Stimulated activated CD8-positive, alpha-beta memory T cell treated with anti-CD3 and anti-CD28 coated beads, Interleukin-15, amount 100 ng/mL, for 24 hours (primary cell): ENCODE measurements at places on chromosomes 5 and 9.

DNA sequence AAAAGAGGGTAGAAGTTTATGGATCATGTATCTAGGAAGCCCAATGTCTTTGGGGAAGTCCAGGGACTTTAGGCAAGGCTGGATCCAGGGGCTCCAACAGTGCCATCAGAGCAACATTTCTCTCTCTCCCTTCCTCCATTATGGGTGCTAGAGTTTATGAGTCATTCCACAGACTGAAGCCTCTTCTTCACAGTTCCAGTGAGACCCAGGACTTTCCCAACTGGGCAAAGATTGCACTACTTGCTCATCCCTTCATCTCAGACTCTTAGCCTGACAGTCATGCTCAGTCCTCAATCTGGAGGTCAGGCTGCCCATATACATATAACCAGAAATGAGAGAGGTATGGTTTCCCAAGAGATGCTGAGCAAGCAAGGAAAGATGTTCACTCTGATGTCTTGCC is 110.7 kb downstream of the FEM1C start:
- DNase-seq, result no peak

DNA sequence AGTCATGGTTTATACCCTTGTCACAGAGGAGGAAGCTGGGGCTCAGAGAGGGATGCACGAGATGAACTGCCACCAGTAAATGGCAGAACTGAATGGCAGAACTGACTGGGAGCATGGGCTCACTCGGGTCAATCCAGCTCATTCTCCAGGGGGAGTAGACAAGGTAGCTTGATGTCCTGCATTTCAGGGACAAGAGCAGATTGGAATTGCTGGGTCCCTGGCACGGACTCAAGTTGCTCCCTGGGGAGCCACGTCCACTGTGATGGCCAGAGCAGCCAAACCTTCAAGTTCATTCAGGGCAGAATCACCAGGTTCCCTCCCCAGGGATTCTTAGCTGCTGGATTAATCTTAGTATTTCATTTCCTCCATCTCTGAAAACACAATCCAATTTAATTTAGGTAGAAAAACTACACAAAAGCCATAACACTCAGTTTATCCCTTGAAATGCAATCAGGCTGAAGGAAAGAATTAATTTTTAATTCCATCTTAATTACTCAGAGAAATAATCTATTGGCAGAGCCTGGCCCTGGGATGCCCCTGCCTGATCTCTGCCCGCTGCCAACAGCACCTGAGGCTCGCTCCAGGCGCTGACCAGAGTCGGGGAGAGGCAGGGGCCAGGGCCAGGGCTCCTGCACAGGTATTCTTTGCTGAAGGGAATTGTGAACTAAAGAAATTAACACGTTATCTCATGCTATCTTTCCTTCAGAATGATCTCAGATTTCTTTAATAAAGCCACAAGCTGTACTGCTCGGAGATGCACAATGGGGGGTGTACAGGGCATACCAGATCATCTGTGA is 42.0 kb upstream of the UNC5A start:
- no peak for DNase-seq

DNA sequence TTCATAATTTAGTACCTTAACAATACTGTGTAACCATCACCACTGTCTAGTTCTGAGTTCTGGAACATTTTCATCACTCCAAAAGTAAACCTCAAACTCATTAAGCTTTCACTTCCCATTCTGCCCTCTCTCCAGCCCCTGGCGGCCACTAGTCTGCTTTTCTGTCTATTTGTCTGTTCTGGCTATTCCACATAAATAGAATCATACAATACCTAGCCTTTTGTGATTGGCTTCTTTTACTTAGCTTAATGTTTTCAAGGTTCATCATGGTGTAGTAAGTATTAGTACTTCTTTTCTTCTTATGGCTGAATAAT is 138.7 kb downstream of the RAPGEF6 start:
- no peak for DNase-seq

- DNase-seq, result no peak
These were observed 109.1 kb downstream of the TMEM161B start for GRCh38 chr5:88159591-88159990.

DNA sequence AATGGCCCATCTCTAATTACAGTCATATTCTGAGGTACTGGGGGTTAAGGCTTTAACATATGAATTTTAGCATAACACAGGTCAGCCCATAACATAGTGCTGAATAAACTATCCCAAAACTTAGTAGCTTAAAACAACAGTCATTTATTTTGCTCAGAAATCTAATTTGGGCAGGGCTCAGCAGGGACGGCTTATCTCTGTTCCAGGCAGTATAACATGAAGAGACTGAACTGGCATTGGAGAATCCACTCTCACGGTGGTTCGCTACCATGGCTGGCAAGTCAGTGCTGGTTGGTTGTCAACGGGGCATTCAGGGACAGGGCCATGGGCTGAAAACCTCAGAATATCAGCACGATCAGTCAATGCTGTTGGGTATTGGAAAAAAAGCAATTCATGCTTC is 520.8 kb upstream of the DAP start:
- no peak for DNase-seq

- DNase-seq, result no peak
These were observed 20.2 kb downstream of the NIPSNAP3B start for GRCh38 chr9:104784098-104784497.

- no peak for DNase-seq
These were observed 53.6 kb upstream of the APC start for GRCh38 chr5:112684121-112684520.

DNA sequence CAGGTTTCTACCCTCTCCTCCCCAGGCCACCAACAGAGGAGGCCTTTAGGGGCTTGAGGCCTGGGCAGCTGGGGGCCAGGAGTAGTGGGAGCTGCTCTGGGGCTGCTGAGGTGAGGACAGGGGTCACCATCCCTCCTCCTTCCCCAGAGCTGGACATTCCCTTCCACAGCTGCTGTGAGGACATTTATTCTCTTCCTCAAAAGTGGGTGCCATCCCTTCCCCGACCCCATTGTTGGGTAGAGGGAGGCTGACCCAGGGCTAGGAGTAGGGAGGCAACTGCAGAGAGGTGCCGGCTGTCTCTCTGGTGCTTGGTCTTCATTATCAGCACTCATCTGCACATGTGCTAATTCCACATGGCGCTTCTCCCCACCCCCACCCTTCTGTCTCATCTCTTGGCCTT is 113.9 kb upstream of the FBXL7 start:
- DNase-seq, result no peak
